ENCODE measurements at places on chromosomes 13 and 19. TPM values are rescaled to one million over a fixed set of nuclear protein-coding genes. Genes with fewer than 3 reads are reported as not detected.

DNA sequence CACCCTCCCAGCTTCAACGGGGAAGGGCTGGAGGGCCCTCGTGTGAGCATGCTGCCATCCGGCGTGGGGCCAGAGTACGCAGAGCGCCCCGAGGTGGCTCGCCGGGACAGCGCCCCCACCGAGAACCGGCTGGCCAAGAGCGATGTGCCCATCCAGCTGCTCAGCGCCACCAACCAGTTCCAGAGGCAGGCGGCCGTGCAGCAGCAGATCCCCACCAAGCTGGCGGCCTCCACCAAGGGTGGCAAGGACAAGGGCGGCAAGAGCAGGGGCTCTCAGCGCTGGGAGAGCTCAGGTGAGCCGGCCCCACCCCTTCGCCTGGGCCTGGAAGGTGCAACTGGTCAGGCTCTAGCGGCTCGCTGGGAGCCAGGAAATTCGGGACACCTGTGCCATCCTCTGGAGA lies 20.0 kb downstream of the PEX11G start:
- H3K4me1 ChIP-seq = no peaks in the 10 kb centered on the region
- DNase-seq = no peak
- no peaks in the 10 kb centered on the region for H3K27me3 ChIP-seq
- H3K27ac ChIP-seq = no peak overlapping the region

DNA sequence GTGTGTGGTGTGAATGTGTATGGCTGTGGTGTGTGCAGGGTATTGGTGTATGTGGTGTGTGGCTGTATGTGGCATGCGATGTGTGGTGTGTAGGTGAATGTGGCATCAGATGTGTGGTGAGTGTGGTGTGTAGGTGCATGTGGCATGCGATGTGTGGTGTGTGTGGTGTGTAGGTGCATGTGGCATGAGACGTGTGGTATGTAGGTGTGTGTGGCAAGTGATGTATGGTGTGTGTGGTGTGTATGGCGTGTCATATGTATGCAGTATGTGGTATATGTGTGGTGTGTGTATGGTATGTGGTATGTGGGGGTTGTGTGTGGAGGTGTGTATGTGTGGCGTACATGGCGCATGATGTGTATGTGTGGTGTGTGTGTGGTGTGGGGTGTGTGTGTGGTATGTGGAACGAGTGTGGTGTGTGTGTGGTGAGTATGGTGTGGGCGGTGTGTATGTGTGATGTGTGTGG lies 63.4 kb downstream of the PEPD start:
- peaks cover 29% of the 10 kb centered on the region for H3K36me3 ChIP-seq
- no peak for DNase-seq
- H3K4me3 ChIP-seq = no peak overlapping the region
- H3K27me3 ChIP-seq = no peaks in the 10 kb centered on the region
- H3K4me1 ChIP-seq = no peaks in the 10 kb centered on the region

GRCh38 chr13:39105110-39105509 lies 66.9 kb downstream of the NHLRC3 start:
- DNase-seq = no peak
- no peak overlapping the region for H3K4me3 ChIP-seq
- H3K4me1 ChIP-seq = no peaks in the 10 kb centered on the region
- H3K36me3 ChIP-seq = no peaks in the 10 kb centered on the region

DNA sequence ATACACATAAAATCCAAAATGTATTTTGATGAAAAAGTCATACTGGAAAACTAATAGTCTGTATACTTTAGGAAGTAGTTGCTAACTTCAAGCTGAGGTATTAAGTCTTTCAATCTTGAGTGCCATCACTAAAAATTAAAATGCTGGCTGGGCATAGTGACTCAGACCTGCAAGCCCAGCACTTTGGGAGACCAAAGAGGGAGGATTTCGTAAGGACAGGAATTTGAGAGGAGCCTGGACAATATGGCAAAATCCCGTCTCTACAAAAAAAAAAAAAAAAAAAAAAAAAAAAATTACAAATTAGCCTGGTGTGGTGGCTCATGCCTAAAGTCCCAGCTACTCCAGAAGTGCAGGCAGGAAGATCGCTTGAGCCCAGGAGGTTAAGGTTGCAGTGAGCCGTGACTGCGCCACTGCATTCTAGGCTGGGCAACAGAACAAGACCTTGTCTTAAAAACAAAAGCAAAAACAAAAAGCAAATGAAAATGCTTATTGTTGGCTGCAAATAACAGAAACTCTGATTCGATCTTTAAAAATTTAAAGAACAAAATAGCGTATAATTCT lies 1994.2 kb upstream of the PCDH20 start:
- H3K4me3 ChIP-seq = no peak overlapping the region
- no peaks in the 10 kb centered on the region for H3K27me3 ChIP-seq

GRCh38 chr19:38538793-38539528 lies 78.8 kb downstream of the MAP4K1 start:
- no peaks in the 10 kb centered on the region for H3K36me3 ChIP-seq
- H3K27me3 ChIP-seq = no peaks in the 10 kb centered on the region
- no peak overlapping the region for H3K4me3 ChIP-seq

- H3K27ac ChIP-seq = no peak overlapping the region
- H3K27me3 ChIP-seq = no peaks in the 10 kb centered on the region
- DNase-seq = no peak
- no peak overlapping the region for H3K4me3 ChIP-seq
- no peaks in the 10 kb centered on the region for H3K36me3 ChIP-seq
Observed at GRCh38 chr13:60623151-60623550, 226.1 kb downstream of the TDRD3 start.

GRCh38 chr13:54165581-54166215 lies 1137.1 kb downstream of the OLFM4 start:
- H3K27ac ChIP-seq = no peak overlapping the region
- DNase-seq = no peak
- H3K4me1 ChIP-seq = no peaks in the 10 kb centered on the region
- no peaks in the 10 kb centered on the region for H3K36me3 ChIP-seq
- no peak overlapping the region for H3K4me3 ChIP-seq

DNA sequence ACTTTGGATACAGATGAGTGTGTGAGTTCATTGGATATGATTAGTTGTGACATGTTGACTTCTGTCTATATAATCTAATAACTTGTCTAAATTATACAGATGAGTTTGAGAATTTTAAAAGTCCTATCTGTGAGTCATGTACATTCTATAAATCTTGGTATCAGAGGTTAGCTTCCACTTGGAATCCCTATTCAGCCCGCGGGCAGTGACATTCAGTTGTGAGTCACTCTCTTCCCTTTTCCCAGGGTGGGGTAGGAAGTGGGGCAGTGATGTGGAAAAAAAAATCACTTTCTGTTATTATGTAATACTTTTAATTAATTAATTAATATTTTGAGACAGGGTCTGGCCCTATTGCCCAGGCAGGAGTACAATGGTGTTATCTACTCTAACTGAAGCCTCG lies 33.0 kb upstream of the ZNF808 start:
- H3K27ac ChIP-seq = no peak overlapping the region
- H3K27me3 ChIP-seq = no peaks in the 10 kb centered on the region
- DNase-seq = no peak
- no peaks in the 10 kb centered on the region for H3K4me1 ChIP-seq

DNA sequence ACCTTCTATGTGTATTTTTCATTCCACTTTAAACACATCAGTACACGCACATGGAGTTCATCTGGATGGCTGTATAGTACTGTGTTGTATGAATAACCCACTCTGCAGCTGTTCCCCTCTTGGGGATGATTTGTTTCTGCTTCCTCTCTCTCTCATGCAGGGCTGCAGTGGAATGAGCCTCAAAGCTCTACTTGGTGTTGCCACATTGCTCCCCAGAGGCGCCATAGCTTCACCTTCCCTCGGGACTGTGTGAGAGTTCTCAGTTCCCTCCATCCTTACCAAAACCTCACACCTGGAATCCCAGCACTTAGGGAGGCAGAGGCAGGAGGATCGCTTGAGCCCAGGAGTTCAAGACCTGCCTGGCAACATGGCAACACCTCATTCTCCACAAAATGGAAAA lies 28.4 kb upstream of the GPR183 start:
- H3K4me3 ChIP-seq = no peak overlapping the region
- H3K27ac ChIP-seq = no peak overlapping the region
- H3K27me3 ChIP-seq = no peaks in the 10 kb centered on the region
- H3K4me1 ChIP-seq = peaks cover 10% of the 10 kb centered on the region
- peaks cover 3% of the 10 kb centered on the region for H3K36me3 ChIP-seq

DNA sequence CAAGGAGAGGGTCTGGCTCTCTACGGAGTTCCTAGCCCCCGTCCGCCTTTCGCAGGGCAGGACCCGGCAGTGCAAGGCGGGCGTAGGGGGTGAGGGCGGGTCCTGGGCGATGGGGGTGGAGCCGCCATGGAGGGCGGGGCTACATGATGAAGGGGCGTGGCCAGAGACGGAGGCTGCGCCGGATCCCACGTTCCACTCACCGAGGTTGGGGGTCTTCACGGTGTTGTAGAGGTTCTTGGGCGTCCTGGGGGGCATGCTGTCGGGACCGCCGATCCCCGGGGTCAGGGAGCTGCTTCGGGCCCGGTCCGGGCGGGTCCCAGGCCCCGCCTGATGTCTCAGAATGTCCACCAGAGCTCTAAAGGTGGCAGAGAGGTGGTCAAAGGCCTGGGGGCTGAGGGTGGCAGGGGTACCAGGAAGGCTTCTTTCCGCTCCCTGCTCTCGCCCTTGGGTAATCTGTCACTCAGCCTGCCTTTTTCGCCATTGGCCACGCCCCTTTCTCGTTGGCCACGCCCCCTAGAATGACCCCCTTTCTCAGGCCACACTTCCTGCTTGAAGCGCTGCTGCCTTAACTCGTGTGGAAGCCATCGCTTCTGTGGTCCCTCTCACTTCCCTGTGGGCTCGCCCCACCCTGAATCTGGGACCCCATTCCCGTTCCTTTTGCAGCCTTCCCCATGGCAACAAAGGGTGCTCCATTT lies 2.5 kb downstream of the SHISA7 start:
- DNase-seq = no peak
- no peak overlapping the region for H3K27ac ChIP-seq
- H3K27me3 ChIP-seq = peaks cover 10% of the 10 kb centered on the region

DNA sequence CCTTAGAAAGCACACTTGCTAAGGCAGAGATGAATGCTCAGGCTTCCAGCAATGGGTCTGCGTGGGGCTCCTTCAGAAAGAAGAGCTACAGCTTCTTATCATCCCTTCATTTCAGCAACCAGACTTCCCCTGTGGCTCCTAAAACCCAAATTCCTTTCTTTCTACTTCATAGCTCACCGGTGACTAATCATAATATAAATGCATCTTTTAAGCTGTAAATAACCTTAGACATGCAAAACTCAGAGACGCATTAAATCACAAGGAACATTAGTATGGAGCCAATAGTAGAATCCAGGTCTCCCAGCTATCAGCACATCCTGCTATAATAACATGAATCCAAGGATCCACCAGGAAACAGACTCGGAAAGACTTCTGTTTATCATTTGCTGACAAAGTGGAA lies 375.6 kb downstream of the COG6 start:
- no peak overlapping the region for H3K4me3 ChIP-seq
- DNase-seq = no peak
- no peaks in the 10 kb centered on the region for H3K27me3 ChIP-seq
- H3K27ac ChIP-seq = no peak overlapping the region
- no peaks in the 10 kb centered on the region for H3K4me1 ChIP-seq

The CLC gene
- not detected for total RNA-seq

The TMEM38A gene
- 4.9 TPM for total RNA-seq

The NKPD1 gene
- total RNA-seq = not detected

The SULT2A1 gene
- 156 TPM for total RNA-seq

All from right lobe of liver (tissue), 6 donors.